Common myeloid progenitor, CD34-positive (primary cell): ENCODE measurements at places on chromosomes 6 and 20.
A peak's percentile ranks its signal among the peaks of the same experiment; 100 is the strongest.

DNA sequence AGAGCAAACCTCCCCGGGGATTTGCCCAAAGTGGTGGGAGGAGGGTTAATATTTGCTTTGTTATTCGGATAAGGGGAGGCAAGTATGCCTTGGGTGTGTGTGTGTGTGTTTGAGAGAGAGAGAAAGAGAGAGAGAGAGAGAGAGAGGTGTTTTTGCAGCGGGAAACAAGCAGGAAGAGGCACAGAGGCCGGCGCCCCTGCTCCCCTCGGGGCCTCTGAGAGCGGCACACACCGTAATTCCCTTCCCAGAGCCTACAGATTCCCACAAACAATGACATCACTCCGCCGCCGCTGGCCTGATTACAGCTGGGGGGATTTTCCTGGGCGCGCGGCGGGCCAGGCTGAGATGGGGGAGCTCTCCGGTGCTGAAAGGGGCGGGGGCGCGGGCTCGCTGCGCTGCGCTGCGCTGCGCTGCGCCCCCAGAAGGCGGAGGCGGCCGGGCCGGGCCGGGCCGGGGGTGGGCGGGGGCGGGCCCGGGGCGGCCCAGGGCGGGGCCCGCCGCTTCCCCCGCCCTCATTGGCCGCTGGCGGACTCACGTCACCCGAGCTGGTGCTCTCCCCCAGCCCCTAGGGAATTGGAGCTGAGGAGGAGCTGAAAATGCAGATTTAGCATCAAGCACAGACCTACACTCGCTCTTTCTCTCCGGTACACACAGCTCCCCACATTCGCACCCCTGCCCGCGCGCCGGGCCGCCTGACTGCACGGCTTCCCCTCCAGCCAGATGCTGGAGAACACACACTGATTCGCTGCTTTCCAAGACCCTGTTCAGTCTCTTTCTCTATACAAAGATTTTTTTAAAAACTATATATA is at the start of gene PCSK2:
TSS of gene PCSK2 (plus strand) at position 631 of the 809 bp plus-strand sequence. CDS start 266 bp downstream, outside the sequence.
- DNase-seq, result peak; percentile 10

DNA sequence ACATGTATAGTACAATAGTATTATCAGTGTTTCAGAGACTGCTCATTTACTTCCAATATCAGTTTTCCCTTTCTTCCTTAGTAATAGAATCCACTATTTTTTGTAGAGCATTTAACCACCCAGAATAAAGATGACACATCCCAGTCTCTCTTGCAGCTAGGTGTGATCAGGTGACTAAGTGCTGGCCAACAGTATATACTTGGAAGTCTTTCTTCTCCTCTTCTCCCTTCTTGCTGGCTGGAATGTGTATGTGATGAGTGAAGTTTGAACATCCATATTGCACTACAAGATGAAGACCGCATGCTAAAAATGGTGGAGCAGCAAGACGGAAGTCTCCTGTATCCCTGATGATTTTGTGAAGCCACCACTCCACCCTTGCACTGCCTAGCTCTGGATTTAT is 14.5 kb upstream of the BTBD9 start:
- DNase-seq, result no peak

DNA sequence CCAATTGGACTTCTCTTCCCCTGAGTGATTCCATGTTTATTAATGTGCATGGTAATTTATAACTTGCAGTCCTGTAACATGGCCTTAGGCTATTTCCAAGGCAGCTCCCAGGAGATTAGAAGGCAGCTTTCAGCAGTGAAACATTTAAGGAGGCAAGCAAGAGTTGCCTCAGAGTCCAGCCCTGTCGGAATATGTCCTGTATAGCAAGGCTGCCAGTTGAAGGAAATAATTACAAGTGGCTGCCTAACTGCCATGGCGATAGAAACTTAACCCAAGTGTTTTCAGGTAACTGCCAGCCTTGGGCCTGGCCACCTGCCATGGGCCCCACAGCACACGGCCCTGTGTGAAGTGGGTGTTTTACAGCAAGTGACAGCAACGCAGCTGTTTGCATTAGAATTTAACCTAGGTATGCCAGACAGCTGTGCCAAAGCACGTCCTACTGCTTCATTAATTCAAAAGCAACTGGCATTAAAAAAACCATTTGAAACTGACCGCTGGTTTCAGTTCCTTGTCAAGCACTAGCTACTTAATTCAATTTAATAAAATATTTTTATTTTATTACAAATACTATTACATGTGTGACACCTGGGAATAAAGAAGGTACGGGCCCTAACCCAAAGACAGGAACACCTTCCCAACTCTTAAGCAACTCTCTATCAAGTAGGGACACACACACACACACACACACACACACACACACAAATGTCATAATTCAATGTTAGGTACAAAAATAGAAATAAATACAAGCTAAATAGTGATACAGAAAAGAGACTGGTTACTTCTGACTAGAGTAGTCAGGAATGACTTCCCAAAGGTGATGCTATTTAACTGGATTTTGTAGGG is 151.8 kb upstream of the HEY2 start:
- no peak for DNase-seq

GRCh38 chr20:45890077-45890984 is 677 bp downstream of the NEURL2 start:
- DNase-seq, result peak; percentile 81

DNA sequence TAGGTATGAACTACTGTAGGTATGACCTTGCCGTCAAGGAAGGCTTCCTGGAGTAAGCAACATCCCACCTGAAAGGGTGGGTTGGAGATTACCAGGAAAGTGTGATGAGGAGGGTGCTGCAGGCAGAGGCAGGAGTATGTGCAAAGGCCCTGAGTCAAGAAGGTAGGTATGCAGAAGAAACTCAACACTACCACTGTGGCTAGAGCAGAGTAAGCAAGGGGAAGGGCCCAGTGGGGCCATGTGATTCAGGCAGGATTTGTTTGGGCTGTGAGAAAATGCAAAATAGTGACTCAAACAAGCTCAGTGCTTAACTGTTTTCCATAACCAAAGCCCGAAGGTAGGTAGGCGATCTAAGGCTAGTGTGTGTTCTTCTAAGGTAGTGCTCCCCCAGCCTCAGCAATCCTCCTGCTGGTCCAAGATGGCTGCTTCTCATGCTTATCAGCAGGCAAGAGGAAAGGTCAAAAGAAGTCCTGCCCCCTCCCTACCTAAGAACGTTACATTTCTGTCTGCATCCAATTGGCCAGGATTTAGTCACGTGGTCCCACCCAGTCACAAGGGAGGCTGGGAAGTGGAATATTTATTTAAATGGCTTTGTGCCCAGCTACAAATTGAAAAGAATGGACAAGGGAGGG is 36.2 kb upstream of the HMGA1 start:
- DNase-seq, result no peak

DNA sequence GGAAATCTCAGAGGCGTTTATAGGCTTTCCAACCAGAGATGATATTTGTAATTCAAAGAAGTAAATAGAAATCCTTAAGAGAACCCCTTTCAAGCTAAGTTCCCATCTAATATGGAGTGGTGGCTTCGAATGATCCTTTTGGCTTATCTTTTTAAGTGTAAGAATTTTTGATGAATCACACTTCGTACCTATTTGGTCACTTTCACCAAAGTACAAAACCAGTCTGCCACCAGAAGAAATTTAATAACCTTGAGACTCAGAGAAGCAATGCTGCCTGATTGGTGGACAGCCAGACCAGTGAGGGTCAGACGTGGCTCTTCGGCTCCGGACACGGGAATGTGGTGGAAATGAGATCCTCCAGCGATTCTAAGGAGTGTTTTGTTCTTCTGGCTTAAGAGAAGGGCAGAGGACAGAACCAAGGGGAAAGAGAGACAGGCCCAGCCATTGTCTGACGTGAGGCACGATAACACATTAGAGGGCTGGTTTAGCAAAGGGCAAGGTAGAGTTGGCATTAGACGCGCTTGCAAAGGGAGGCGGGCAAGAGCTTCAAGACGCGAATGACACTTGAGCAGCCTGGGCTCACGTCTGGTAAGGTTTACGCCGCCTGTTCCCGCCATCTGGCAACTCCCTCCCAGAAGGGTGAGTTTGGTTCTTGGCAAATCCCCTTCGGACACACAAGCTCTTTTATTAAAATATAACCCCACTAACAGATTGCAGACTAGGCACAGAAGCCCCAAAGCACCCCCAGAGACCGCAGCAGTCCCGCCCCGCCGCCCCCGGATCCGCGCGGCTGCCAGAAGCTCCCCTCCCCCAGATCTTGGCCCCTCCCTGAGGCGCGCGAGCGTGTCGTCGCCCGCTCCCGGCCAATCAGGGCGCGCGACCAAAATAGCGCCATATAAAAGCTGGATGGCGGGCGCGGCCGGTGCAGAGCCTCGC is 50.0 kb upstream of the EZR start:
- peak; percentile 97 for DNase-seq

DNA sequence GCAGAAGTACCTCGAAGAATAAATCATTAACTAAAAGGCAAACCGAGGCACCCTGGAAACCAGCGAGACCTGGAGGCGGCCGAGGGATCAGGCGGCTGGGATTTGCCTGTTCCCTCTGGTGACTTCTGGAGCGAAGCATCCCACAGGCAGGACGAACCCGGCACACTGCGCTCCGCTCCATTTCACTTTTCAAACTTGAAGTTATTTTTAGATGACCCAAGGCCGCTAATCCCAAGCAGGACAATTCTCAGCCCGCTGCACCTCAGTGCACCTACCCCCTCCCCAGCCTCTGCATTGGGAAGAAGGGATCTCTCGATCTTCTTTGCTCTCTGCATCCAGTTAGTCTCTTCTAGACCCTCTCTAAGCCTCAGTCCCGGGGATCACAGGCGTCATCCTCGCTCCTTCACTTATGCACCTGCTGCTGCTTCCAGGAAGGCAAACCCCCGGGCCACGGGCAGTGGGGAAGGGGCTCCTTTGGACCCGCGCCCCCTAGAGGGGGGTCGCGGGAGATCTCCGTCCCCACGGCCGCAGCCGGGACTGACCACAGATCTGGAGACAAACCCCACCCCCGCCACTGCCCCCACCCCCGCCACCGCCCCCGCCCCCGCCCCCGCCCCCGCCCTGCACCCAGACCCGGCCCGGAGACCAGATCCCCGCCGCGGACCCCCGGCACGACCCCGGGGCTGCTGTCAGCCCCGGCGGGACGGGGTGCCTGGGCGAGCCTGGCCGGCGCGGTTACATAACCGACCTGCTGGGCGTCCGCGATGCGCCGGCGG is 636 bp downstream of the RCAN2 start:
- DNase-seq, result peak; percentile 2

- DNase-seq, result peak; percentile 70
These were observed 902 bp downstream of the SAMHD1 start for GRCh38 chr20:36950414-36951197.

- no peak for DNase-seq
These were observed 81.2 kb downstream of the PLCB1 start for GRCh38 chr20:8213270-8213669.
